ENCODE measurements at places on chromosomes 2 and 18.

GRCh38 chr2:199955007-199955338 is 318 bp downstream of the TYW5 start:
- peak; percentile 58 for DNase-seq

- no peak for DNase-seq
Observed at GRCh38 chr2:108428286-108429009, 20.6 kb upstream of the GCC2 start.

DNA sequence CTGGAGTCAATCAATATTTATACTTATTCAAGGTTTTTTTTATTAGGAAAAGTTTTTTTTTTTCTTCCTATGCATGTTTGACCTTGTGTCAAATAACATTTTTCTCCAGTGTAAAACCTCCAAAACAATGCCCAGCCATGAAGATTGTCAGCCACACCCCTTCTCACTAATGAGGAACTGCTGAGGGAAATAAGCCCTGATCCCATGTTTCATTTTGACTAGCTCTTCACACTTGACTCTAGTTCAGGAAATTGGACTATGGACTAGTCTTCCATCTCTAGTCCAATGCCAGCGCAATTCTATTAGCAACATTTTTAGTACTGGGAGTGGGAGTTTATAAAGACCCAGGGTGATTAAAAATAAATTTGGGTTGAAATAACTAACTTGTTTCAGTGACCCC is 275.6 kb upstream of the CXCR4 start:
- DNase-seq, result no peak

- DNase-seq, result no peak
Observed at GRCh38 chr2:114006460-114006859, 116.6 kb downstream of the ACTR3 start.

DNA sequence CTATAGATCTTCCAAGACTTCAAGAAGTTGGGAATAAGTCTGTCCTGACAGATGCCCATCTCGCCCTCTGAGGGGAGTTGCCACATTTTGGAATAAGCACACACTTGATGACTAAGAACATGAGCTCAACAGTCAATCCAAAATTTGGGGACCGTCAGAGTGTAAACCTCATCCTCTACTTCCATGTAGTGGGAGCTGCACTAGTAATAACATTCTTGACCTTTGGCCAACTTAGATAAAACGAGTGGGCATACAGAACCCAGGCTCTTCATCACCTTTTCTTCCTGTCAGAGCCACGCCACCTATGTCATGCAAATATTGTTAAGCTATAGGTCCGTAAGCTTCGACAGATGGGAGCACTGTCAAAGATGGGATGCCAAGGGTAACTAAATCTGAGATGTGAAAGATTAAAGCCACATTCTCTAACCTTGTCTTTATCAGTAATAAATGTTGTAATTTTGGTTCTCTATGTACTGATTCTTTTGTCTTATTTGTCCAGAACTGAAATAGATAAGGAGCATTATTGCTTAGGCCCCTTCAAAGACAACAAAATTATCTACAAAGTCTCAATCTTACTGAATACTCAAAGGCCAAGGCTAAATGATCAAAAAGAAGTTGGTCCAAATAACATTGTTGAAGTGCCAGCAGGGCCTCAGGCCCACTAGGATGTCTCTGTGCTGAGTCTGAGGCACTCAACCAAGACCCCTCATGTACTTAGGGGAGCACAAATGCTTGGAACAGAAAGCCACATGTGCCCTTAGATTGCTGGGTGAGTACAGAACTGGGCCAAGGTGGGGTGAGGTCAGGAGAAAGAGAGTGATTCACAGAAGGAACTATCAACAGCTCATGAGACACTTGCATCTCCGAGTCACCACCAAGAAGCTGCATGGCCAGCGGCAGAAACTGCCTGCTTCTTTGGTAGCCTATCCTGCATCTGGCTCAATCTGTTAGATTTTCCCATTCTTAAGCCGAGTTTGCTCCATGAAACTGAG is 15.0 kb downstream of the CDH2 start:
- DNase-seq, result peak; percentile 58

GRCh38 chr2:225895126-225895525 is 495.6 kb downstream of the NYAP2 start:
- DNase-seq, result peak; percentile 43

- DNase-seq, result no peak
Observed at GRCh38 chr2:175450029-175450760, 268.7 kb upstream of the ATP5MC3 start.

GRCh38 chr2:170647741-170648436 is 67.2 kb upstream of the SP5 start:
- DNase-seq, result no peak

- DNase-seq, result no peak
Observed at GRCh38 chr2:98946855-98947254, 10.8 kb upstream of the CRACDL start.

GRCh38 chr18:68662754-68663153 is 52.2 kb downstream of the TMX3 start:
- DNase-seq, result peak; percentile 26

DNA sequence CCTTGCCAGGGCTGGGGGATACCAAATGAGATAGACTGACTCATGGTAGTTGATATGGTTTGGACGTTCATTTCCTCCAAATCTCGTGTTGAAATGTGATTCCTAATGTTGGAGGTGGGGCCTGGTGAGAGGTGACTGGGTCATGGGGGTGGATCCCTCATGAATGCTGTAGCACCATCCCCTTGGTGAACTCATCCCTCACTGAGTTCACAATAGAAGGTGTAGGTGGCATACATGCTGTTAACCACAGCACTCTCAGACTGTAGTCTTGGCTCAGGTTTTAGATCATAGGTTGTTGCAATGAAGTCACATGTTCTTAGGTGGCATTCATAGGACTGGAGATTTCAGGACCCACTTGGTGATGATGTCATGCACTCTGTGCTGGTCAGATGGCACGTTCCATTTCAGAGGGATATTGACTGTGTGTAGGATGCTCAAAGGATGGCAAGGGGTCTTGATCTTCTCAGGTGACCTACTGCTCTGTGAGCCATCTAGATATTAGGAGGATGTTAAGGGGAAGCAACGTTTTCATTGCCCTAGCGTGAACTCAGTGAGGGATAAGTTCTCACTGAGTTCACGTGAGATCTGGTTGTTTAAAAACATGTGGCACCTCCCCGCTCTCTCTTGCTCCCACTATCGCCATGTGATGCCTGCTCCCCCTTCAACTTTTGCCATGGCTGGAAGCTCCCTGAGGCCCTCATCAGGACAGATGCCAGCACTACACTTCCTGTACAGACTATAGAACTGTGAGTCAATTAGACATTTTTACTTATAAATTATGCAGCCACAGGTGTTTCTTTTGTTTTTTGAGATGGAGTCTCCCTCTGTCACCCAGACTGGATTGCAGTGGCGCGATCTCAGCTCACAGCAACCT is 73.8 kb upstream of the ACAA2 start:
- DNase-seq, result no peak

GRCh38 chr2:143482316-143482715 is 353.1 kb downstream of the ARHGAP15 start:
- DNase-seq, result no peak

DNA sequence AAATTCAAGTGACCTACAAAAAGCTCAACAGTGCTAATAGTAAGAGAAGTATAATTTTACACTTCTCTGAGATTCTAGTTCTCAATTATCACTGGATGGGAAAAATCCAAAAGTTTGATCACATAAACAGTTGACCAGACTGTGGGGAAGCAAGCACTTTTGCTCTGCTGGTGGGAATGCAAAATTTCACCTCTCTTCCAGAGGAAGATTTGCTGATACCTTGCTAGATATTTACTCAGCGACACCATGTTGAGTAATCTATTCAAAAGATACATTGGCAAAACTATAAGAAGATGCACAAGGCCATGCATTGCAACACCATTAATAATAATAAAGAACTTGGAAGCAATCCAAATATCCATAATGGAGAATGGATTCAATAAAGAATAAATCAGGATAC is 204.4 kb downstream of the MREG start:
- DNase-seq, result peak; percentile 26

DNA sequence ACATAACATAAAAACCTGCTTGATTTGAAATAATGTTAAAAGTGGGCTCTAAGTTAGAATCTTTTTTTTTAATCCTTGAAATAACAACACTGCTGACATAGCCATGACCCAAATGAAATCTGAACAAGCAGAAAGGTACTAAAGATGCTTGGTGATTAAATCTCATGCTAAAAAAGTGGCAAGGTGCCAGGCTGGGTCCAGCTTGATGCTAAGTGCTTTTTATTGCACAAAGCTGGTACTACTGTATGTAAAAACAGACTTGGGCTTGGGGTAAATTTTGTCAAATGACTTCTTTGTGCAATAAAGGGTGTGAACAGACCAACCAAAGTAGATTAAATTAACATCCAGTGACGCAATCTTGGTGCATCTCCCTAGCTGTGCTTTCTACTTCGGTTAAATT is 13.4 kb downstream of the BCL11A start:
- no peak for DNase-seq

GRCh38 chr2:18490901-18491300 is 69.6 kb downstream of the RDH14 start:
- no peak for DNase-seq

DNA sequence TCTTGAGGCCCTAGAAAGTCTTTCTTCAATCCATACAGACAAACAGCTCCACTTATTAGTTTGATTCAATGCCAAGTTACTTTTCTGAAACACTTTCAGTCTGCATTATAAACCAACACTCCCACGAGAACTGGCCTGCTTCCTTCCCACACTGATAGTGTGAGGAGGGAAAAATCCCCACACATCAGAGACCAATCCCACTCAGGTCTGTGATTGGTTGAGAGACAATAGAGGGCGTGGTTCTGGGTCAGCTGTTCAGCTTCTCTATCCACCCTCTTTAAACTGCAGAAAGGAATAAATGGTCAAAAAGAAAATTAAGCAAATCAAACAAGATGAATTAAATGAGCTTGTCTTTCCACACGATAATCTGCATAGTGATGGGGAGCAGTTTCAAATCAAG is 152.5 kb downstream of the NRP2 start:
- DNase-seq, result no peak

All from RPMI7951 (cell line).